Smooth muscle cell of the pulmonary artery (primary cell): ENCODE measurements at places on chromosomes 12 and 14. TPM values are rescaled to one million over a fixed set of nuclear protein-coding genes. Genes with fewer than 3 reads are reported as not detected.

The MYH7 gene
- not detected in 2 replicates for total RNA-seq

The STYK1 gene
- total RNA-seq: 0.53 and 2.3 TPM in 2 replicates

The CLEC2A gene
- not detected in 2 replicates for total RNA-seq

The RNASE13 gene
- not detected in 2 replicates for total RNA-seq

The DPPA3 gene
- not detected in 2 replicates for total RNA-seq

The TSPAN8 gene
- 9.8 and 108 TPM in 2 replicates for total RNA-seq

The FANCM gene
- total RNA-seq: 4.2 and 4.8 TPM in 2 replicates

The KRT6C gene
- total RNA-seq: 0.07 TPM in 1 of 2 replicates, not detected in the other

The CCDC175 gene
- not detected in 2 replicates for total RNA-seq

The TAS2R31 gene
- 3.7 and 6.7 TPM in 2 replicates for total RNA-seq

The SERPINA10 gene
- total RNA-seq: not detected in 2 replicates

The IL26 gene
- total RNA-seq: 0.13 and 2.0 TPM in 2 replicates

The RHOJ gene
- total RNA-seq: 5.0 and 11.6 TPM in 2 replicates

The FOXM1 gene
- 3.5 and 4.5 TPM in 2 replicates for total RNA-seq

The MFAP5 gene
- 37.3 and 80.5 TPM in 2 replicates for total RNA-seq

The C14orf132 gene
- 20.3 and 20.6 TPM in 2 replicates for total RNA-seq

The PDZRN4 gene
- total RNA-seq: 0.07 TPM in 1 of 2 replicates, not detected in the other

The FOXG1 gene
- 0.76 and 1.6 TPM in 2 replicates for total RNA-seq

The YY1 gene
- total RNA-seq: 49.9 and 52.8 TPM in 2 replicates

The CAMKK2 gene
- 34.3 and 36.0 TPM in 2 replicates for total RNA-seq

The ARHGAP9 gene
- 0.07 and 0.33 TPM in 2 replicates for total RNA-seq

The IFI27L1 gene
- 8.7 and 11.1 TPM in 2 replicates for total RNA-seq

The LEMD3 gene
- 21.8 and 27.8 TPM in 2 replicates for total RNA-seq

The HOXC12 gene
- total RNA-seq: not detected in 2 replicates

The SVOP gene
- total RNA-seq: not detected in 2 replicates

The FITM1 gene
- total RNA-seq: 0.20 TPM in 2 replicates

The FBXO34 gene
- 20.6 and 26.7 TPM in 2 replicates for total RNA-seq

The ADAM21 gene
- total RNA-seq: 0.86 and 1.4 TPM in 2 replicates

The CYP27B1 gene
- 0.20 and 0.79 TPM in 2 replicates for total RNA-seq

The AQP5 gene
- total RNA-seq: 0.23 and 0.52 TPM in 2 replicates

The RNASE7 gene
- total RNA-seq: not detected in 2 replicates

The FGF6 gene
- not detected in 2 replicates for total RNA-seq

The MON2 gene
- total RNA-seq: 54.2 and 69.4 TPM in 2 replicates

The GDF3 gene
- total RNA-seq: not detected in 2 replicates

The OR11H12 gene
- not detected in 2 replicates for total RNA-seq

The EPYC gene
- total RNA-seq: not detected in 2 replicates

The SOX5 gene
- total RNA-seq: 3.0 and 6.6 TPM in 2 replicates

The TAS2R50 gene
- 2.9 and 6.5 TPM in 2 replicates for total RNA-seq

The CLEC6A gene
- not detected in 2 replicates for total RNA-seq

The KRT78 gene
- not detected in 2 replicates for total RNA-seq

The SLCO1A2 gene
- total RNA-seq: not detected in 2 replicates

The CLEC7A gene
- total RNA-seq: not detected in 2 replicates

The GAPDH gene
- 12,763 and 13,179 TPM in 2 replicates for total RNA-seq

The ADAMTS20 gene
- total RNA-seq: not detected in 2 replicates

The PTCSC3 gene
- total RNA-seq: not detected in 2 replicates

The NIN gene
- total RNA-seq: 25.9 and 28.0 TPM in 2 replicates

The NEUROD4 gene
- not detected in 2 replicates for total RNA-seq

The TECPR2 gene
- 23.3 and 36.1 TPM in 2 replicates for total RNA-seq

The C14orf180 gene
- not detected in 2 replicates for total RNA-seq

The IRF2BPL gene
- 38.1 and 40.6 TPM in 2 replicates for total RNA-seq

The SLC5A8 gene
- total RNA-seq: not detected in 2 replicates

The M6PR gene
- 193 and 238 TPM in 2 replicates for total RNA-seq

The CPNE6 gene
- total RNA-seq: not detected in 2 replicates

The KIAA0586 gene
- 18.6 and 19.5 TPM in 2 replicates for total RNA-seq
